ENCODE measurements at places on chromosomes 11 and 22.

DNA sequence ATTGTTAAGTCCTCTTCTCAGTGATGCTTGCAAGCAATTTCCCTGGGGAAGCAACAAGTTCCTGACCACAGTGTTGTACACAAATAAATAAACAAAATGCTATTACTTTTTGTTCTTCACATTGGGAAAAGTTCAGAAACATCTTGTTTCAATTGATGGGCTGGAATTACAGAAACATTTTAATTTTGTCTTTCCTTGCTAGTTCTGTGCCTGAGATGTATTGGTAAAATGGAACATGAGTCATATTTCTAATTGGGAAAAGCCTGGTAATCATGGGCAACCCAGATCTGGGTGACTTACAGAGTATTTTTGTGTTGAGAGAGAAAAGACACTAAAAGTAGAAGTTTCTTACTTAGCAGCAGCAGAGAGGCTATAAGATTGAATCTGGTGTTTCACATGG, 576 bp upstream of the BLID start:
- DNase-seq = no peak

DNA sequence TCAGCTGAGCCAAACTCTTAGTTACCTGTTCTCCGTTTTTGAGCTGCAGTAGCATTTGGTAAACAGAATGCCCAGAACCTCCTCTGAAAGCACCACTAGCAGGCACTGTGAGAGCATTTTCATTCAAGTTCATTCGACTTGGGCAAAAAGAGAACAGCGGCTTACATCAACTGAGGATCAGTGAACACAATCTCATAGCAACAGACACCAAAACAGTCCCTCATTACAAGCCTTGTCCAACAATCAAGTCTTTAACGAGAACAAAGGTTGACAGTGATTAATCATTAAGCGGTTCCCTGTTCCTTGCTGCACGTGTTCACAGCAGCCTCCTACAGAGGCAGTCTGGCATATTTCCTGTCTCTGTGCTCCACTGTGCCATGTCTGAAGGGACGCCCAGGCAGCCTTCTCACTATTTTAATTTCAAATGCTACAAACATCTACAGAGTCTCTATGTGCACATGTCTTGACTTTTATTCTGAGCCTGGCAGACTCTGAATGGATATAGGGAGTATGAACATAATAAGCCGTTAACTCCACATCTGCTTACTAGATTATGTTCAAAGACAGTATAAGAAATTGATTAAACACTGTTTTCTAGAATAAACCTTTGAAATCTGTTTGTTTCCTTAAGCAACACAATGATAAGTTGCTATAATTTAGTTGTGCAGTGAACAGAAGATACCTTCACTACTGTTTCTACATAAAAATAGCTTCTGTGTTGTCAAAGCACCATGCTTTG, 88.3 kb upstream of the MTMR2 start:
- no peak for DNase-seq

GRCh38 chr11:94455861-94456260, 37.8 kb downstream of the MRE11 start:
- DNase-seq = no peak

DNA sequence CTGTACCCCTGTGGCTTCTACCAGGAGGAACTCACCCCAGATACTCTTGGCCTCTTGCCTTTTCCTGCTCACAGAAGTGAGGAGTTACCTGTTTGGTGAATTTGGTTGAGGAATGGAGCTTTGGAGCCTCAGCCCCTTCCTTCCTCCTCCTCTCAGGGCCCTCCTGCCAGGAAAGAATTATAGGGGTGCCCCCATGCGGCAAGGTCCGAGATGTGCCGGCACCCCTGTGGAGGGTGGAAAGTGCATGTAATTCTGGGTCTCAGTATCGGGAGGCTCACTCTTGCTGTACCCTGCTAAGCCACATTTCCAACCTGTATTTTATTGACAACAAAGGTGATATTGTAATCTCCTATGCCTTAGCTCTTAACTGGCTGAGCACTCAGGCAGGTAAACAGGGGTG, 13.7 kb upstream of the IGSF22 start:
- DNase-seq = no peak

- DNase-seq = peak; percentile 39
Measured at GRCh38 chr22:37818409-37819104, 4.6 kb upstream of the GALR3 start.

DNA sequence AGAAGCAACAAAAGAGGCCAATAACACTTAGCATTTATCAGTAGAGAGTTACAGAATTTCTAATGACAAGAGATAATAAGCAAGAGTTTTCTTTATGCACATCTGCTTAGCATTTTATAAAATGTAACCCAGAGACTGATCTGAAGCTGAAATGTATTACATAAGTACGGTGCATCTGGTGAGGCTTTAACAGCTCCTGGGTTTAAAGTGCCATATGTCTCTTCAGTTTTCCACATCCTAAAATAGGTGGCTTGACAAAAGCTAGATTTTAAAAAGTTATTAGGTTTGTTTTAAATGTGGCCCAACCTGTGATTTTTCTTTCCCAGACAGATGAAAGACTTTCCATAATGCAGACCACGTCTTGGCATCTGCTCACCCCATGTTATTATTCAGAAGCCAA, 620.7 kb upstream of the ARHGAP42 start:
- DNase-seq = no peak

GRCh38 chr11:117910941-117911655, 18.1 kb downstream of the TMPRSS13 start:
- DNase-seq = no peak

GRCh38 chr11:104819603-104820002, 78.7 kb downstream of the CASP12 start:
- DNase-seq = no peak

GRCh38 chr11:60376601-60377000, 1.7 kb upstream of the MS4A7 start:
- DNase-seq = no peak

DNA sequence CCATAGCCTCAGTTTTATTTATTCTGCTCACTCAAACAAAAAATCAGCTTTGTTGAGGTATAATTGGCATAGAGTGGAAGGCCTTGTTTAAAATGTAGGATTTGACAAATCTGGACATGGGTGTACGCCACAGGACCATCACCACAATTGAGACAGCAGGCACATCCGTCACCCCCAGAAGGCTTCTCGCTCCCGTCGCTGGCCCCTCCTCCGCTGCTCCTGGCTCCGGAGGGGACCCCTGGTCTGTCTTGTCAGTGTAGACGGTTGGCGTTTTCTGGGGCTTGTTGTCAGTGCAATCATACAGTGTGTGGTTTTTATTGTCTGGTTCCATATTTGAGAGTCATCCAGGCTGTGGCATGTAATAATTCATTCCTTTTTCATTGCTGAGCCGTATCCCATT, 97.6 kb downstream of the KCNQ1 start:
- DNase-seq = no peak

DNA sequence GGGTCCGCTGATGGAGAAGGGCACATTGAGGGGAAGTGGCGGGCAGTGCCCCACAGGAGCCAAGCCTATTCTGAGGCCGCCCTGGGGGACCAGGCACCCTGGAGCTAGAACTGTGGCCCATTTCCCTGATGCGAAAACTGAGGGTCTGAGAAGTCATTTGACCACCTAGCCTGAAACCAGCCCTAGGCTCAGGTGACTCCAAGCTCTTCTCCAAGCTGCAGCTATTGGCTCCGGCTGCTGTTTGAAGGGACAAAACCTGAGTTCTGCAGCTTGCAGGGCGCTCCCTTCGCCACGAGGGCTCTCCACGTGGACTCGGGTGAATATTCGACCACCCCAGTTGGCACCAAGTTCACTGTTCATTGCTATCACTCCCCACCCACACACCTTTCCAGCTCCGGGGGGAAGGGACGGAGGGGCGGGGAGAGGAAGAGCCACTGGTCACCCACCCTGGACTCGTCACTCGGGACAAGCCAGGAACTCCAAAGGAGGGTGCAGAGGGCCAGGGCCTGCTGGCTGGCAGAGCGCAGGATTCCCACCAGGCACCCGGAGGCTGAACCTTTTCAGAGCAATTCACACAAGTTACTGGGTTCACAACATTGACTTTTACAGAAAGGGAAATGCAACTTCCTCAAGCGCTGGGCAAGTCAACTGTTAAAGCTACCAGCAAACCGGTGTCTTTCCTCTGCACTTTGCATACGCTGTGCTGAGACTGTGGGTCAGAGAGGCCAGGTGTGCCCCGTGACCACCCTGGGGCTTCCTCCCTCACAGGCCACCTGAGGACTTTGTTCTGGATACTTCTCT, 1.1 kb upstream of the RAC2 start:
- DNase-seq = no peak

- DNase-seq = no peak
Measured at GRCh38 chr11:75403037-75403436, 3.7 kb downstream of the RPS3 start.

GRCh38 chr11:113043698-113044097, 82.5 kb downstream of the NCAM1 start:
- DNase-seq = no peak

- DNase-seq = no peak
Measured at GRCh38 chr11:66894141-66894540, 37.3 kb downstream of the LRFN4 start.

GRCh38 chr11:46003572-46003971, 81.1 kb downstream of the LARGE2 start:
- no peak for DNase-seq

GRCh38 chr11:17414317-17414737, 25.9 kb upstream of the KCNJ11 start:
- DNase-seq = no peak

- peak; percentile 30 for DNase-seq
Measured at GRCh38 chr11:17991783-17992433, 20.9 kb downstream of the SERGEF start.

GRCh38 chr11:112777283-112777751, 183.9 kb upstream of the NCAM1 start:
- no peak for DNase-seq

GRCh38 chr11:71998649-71999310, at the start of gene IL18BP:
Gene IL18BP (plus strand): TSS chr11:71998909. CDS start chr11:71999985, 1,076 bp downstream.
- peak; percentile 6 for DNase-seq

DNA sequence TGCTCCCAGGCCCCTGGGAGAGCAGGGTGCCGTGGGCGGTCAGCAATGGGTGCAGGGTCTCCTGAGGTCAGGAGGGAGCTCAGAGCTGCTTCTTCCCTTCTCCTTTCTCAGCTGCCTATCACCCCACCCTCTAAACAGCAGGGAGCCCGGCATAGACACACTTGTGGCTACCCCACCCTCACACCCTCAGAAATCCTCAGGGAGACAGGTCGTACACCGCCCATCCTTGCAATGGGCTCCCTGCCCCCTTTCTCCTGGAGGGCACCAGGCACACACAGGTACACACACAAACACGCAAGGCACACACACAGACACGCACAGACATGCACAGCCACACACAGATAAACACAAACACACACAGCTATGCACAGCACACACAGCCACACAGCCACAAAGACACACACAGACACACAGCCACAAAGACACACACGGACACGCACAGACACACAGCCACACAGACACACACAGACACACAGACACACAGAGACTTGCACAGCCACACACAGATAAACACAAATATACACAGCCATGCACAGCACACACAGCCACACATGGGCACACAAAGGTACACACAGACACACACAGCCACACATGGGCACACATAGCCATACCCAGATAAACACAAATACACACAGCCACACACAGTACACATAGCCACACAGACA, 44.9 kb upstream of the TH start:
- DNase-seq = no peak

DNA sequence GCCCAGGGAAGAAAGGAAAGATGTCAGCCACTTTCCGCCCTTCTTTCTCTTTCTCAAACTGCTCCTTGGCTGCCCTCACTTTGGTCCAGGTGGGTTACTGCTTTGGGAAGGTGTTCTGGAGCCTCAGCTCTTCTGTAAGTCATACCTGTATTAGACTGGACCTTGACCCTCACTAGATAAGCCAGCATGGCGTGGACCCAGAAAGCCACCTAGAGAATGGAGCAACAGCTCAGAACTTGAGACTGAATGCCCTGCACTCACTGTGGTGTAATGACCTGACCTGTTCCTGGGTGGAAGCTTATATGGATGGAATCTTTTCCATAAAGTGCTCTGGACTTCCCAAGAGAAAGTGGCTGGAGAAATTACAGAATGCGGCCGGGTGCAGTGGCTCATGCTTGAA, 15.6 kb downstream of the ACP2 start:
- DNase-seq = no peak

DNA sequence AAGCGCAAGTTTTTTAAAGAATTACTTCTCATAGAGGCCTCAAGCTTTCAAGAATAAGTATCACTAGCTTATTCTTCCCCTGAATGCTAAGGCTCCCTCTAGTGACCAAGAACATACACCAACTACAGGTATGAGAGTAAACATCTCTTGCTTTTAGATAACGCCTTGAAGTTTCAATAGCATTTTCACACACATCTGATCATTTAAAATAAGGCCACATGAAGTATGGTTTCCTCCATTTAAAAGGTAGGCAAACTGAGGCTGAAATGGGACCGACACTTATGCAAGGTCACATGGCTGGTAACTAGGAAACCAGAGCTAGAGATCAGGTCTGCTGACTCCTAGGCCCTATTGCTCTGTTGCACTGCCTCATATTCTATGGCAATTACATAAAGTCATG, 66.5 kb downstream of the CCDC34 start:
- no peak for DNase-seq

DNA sequence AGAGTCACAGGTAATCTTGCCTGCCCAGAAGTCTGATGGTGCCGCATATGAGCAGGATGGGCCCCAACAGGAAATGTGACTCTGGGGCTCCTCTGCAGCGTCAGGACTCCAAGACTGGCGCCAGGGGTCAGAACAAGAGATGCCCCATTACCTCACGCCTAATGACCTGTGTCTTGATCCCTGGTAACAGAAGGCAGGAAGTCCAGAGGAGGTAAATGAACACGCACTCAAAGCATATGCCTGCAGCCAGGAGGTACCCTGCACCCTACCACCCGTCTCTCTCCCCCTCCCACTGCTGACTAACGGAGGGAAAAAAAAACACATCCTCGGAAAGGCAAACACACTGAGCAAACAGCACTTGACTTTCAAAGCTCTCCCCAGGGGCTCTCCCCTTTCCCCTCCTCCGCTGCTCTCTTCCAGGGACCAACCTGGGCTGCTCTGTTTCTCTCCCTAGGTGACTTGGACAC, 37.3 kb downstream of the ABCC8 start:
- DNase-seq = no peak

DNA sequence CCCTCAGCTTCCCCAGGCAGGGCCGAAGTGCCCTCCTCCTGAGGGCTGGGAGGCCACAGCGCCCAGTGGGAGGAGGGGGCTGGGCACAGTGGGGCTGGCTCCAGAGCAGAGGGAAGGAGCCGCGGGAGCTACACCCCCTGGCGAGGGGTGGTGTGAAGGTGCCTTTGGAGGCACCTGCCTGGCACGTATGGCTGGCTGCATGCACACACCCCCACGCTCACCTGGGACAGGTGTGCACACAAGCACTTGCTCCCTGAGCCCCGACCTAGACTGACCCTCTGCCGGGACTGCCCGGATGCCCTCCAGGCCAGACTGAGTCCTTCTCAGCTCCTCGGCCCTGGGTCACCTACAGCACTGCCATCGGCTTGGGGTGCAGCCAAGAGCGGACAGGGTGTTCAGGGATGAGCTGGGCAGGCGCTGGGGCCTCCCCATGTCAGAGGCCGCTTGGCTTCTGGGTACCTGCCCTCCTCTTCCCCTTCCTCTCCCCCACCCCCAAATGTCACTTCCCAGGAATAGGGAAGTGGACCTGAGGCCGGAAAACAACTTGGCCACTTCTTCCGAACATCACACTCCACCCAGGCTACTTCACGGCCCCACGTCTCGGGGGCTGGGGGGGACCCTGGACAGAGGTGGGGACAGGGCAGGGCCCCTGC, 7.4 kb upstream of the PIM3 start:
- no peak for DNase-seq

Data from activated gamma-delta T cell treated with anti-CD3 and anti-CD28 coated beads, Interleukin-2, amount 50 U/mL, for 16 hours (primary cell).